Activated CD4-positive, alpha-beta T cell treated with anti-CD3 and anti-CD28 coated beads for 36 hours (primary cell): ENCODE measurements at places on chromosomes 3 and 15.

- DNase-seq: no peak
Measured at GRCh38 chr3:146892041-146892440, 286.9 kb upstream of the PLSCR5 start.

DNA sequence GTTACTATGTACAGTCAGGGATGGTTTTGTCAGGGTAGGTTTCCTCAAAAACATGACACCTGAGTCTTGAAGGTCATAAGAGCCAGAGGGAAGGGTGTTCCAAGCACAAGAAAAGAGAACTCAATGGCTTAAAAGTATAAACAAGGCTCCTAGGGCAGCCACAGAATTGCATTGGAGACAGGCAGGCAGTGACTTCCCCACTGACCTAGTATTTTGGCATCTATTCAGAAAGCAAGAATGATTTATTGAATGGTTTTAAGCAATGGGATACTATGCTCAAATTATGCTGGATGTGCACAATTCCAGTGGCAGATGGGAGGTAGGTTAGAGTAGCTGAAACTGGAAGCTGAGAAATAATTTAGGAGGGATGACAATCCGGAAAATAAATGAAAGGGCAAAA lies 54.0 kb downstream of the TSC22D2 start:
- DNase-seq: no peak

GRCh38 chr15:91186904-91187656 lies 87.0 kb downstream of the SV2B start:
- DNase-seq: peak; percentile 13

DNA sequence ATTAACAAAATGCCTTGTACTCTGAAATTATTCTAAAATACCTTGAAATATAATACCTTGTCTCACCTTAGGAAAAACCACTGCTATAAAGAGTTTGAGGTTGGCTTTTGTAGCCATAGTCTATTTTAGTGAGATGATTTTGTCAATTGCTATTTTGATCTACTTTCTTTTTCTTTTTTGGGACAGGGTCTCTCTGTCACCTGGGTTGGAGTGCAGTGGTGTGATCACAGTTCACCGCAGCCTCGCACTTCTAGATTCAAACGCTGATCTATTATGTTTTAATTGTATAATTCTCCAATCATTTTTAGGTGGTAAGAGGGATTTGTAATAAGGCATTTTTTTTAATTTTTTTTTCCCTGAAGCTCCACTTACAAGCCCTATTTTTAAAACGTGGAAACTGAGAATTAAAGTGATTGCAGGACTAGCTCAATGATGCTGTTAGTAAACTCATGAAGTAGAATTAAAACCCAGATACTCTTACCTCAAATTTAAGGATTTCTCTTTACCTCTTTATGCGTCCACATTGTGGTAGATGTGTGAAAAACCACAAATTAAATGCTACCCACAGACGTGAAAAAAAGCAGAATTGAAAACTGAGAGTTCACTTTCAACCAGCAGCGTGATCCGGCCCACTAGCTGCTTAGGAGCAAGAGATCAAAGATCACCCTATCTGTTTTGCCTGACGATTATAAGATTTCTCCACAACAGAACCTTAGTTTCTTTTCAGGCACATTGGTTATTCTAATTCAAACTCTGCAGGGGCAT lies 384.2 kb downstream of the CGGBP1 start:
- peak; percentile 8 for DNase-seq

GRCh38 chr15:77004189-77004588 lies 9.3 kb downstream of the PSTPIP1 start:
- no peak for DNase-seq

GRCh38 chr15:77821188-77821958 lies 188.7 kb upstream of the LINGO1 start:
- peak; percentile 73 for DNase-seq

- DNase-seq: peak; percentile 90
Measured at GRCh38 chr3:12187448-12188327, 29.0 kb upstream of the TIMP4 start.

DNA sequence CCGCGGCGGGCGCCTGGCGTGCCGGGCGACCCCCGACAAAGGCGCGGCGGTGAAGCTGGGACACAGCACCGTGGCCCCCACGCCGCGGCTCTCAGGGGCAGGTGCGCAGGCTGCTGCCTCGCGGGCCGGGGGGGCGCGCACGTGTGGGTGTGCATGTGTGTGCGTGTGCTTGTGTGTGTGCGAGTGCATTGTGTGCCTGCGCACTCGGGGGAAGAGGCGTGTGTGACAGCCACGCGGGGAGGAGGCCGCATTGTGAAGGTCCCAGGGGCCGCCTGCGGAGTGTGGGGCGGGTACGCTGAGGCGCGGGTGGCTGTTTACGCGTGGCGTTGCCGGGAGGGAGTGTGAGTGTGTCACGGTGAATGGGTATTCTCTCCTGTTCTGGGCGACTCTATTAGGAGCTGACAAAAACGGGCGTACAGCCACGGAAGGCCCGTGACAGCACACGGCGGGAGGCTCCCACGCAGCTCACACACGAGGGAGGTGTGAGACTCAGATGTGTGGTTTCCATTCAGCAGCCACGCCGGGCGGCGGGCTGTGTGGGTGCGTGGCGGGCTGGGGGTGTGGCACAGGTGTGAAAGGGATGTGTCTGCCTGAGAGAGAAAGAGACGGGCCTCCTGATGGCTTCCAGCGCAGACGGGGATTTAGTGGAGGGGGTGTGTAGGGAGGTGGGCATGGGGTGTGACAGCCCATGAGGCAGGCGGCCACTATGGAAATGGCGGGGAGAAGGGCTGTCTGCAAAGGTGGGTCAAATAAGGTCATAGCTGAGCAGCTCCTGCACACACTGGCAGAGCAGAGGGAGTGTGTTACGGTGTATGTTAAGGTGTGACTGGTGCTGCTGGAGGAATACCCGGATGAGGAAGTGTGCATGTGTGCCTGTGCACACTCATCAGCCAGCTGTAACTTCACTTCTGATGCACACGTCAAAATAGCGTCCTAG lies 750 bp downstream of the PODXL2 start:
- DNase-seq: peak; percentile 50

DNA sequence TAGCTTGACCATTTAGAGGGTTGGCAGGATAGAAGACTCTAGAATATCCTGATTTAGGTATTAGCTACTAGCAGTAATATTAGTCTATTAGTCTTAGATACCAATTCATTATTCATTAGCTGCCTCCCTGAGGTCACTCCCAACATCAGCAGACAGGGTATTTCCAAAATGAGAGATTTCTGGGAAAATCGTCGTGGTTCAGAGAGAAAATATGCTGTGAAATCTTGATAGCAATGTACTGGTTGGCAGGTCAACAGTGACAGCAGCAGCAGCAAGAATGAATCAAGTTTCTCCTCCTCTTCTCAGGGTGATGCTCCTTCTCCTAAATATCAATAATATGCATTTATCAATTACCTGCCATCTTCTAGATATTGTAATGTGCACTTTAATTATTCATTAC lies 41.3 kb upstream of the ROBO1 start:
- no peak for DNase-seq

DNA sequence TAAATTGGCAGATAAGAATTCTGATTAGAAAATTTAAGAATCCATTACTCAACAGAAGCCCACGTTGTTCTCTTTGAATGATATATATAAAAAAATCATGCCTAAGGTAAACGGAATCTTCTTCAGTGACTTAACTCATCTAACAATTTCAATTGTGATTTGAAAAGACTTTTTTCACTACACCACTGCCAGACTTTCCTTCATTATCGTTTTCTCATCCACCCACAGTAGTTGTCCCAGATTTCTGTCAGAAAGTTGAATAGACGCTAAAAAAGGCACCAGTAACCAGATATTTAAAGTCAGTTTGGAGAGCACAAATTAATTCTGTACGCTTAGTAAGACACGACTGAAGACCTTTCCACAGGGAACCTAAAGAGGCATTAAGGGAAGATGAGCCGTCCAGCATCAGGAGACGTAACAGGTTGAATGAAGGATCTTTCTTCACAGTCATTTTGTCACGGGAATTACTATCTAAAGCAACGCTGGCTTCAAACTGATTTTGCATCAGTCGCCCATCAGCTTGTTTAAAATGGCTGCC lies 1.3 kb downstream of the HIGD1A start:
- no peak for DNase-seq

DNA sequence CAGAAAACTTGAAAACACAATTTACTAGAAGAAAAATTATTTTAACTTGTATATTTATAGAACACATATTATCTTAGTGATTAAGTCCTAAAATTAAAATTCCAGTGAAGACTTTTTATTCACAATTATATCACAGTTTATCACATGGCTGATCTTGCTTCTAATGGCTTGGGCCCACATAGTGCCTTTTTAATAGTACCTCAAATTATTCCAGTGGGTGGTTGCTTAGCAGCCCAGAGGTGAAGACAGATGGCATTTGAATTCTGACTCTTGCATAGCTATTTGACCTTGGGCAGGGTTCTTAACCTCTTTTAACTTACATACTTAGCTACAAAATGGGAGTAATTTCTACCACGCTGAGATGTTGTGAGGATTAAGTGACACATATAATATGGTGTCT lies 214.7 kb upstream of the SGO1 start:
- DNase-seq: no peak
